ENCODE measurements at places on chromosomes 6 and 20.

DNA sequence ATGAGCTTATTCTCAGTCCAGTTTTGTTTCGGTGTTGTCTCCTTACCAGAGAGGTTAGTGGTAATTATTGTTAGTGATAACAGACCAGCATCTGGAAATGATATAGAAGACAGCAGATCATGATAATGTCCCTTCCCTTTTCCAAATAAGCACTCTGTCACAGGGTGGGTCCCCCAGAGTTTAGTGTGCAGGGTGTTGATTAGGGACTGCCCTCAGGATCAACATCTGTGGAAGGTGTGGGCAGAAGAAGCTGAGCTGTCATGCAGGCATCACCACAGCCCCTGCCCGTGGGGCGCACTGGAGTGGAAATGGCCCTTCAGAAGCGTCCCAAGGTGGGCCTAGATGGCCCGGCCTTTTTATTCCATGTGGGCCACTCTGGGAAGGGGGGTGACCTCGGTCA, 67.6 kb upstream of the DTNBP1 start:
- DNase-seq: no peak

GRCh38 chr20:25271486-25272222, 23.8 kb downstream of the PYGB start:
- no peak for DNase-seq

DNA sequence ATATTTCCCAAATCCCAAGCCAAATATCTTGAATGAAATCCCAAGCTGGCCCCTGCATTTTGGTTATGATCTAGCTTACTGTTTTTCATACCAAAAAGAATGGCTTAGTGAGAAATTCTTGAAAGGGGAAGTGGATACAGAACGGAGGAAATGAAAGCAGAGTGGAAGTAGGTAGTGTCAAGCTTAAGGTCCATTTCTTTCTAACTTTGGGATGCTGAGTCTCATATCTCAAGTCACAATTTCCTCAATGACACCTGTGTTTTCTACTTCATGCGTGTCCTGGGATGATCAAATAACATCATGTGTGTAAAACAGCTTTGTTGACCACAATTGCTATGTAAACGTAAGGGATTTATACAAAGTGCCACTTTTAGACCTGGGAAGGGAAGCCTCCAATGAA, 238.8 kb upstream of the SLC35B3 start:
- no peak for DNase-seq

GRCh38 chr20:14197097-14197496, 140.3 kb downstream of the FLRT3 start:
- DNase-seq: no peak

GRCh38 chr6:143151381-143151780, 90.7 kb downstream of the AIG1 start:
- no peak for DNase-seq

GRCh38 chr6:149918151-149918905, 4.6 kb downstream of the RAET1G start:
- DNase-seq: peak; percentile 74

DNA sequence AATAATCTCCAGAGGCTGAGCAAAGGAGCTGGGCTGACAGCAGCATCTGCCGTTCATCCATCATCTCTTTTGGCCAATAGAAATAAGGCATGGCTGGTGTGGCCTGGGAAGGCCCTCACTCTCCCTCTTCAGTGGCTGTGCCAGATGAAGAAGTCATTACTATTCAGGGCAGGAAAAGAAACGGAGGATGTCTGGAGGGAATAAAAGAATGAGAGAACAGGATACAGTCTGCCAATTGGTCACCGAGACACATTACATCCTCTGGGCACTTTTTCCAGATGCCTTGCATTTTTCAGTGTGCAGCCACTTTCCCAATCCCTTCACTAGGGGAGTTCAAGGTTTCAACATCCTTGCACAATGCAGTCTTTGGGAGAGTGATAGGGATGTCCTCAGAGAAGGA, 32.2 kb upstream of the VGLL2 start:
- DNase-seq: peak; percentile 17
